ENCODE measurements at places on chromosomes 4 and X.
A peak's percentile ranks its signal among the peaks of the same experiment; 100 is the strongest.

DNA sequence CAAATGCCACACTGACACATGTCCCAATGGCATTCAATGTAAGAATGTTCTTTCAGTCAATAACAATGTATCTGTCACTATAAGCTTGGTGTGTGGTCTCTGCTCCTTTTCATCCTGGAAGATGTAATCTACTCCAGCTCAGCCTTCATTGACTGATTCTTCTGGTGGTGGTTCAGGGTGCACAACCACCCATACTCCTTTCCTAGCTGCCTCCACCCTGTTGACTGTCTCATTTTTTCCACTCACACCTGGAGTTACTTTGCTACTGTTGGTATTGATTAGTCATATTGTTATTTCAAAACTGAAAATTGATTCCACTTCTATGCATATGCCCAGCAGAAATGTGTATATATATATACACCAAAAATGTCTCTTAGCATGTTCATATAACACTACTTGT is 140.5 kb downstream of the ASB9 start:
- DNase-seq, result no peak

DNA sequence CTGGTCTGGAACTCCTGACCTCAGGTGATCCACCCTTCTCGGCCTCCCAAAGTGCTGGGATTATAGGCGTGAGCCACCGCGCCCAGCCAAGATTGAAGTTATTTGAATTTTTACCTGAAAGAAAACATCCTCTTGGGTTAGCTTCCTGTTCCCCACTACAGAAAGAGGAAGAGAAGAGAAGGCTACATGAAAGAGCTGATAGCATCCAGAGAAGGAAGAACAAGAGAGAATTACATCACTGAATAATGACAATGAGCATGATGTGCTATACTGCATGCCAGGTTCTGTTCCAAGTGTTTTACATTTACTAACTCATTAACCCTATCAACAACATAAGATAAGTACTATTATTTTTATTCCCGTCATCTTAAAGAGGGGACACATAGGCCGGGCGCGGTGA is 11.5 kb upstream of the TBC1D1 start:
- DNase-seq, result no peak

DNA sequence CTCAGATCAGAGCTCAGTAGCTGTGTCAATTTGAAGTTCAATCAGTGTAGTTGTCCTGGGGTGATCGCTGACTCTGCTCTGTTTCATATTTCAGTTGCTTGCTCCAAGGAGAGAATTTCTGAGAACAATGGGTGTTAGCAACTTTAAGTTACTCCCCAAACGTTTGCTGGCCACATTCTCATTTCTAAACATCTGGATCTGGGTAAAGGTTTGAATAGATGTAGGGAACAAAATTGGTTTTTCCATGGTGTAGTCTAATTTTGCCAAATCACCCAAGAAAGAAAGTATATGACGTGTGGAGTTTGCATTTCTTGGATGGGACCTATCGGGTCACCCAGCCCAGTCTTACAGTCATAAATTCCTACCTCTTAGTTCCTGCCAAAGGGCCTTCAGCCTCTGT is 103.7 kb downstream of the AKAP4 start:
- no peak for DNase-seq

- DNase-seq, result no peak
Measured at GRCh38 chrX:110877326-110877725, 81.7 kb upstream of the CHRDL1 start.

GRCh38 chr4:110781944-110782343 is 159.1 kb upstream of the PITX2 start:
- no peak for DNase-seq

DNA sequence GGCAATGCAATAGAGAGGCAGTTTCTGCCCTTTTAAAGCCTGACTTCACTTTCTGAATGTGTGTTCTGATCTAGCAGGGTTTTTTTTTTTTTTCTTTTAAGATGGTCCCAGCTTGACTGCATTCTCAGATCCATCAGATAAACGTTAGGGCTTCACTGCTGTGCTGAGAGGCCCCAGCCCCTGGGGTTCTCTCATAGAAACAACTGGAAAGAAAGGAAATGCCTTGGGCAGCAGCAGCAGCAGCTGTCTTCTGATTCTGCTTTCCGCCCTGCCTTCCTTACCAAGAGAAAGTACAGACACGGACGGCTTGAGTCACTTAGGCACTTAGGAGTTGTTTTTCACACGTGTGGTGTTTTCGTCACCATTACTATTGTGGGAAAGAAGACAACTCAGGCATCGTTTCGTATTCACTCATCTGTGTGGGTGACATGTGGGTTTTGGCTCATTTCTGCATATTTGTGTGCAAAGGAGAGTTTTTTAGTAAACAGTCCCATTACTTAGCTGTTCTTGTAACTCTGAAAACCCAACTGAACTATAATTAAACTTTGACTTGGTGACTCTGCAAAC is 172.0 kb downstream of the PTTG2 start:
- peak; percentile 96 for DNase-seq

DNA sequence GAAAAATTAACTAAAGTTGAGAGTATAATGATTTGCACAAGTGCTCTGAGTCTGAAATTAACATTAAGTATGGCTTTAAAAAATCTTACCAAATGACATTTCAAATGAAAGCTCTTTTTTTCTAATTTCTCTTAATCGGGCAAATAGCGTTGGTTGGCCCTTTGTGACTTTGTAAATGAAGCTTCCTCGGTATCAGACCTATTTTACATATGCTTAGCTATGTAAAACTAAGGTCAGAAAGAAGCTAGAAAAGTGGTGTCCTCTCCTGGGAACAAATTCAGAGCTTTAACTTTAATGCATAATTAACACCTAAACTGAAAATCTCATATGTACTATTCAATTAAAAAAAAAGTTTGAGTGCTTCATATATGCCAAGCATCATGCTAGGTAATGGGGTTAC is 62.7 kb downstream of the N4BP2 start:
- DNase-seq, result no peak

- no peak for DNase-seq
Measured at GRCh38 chr4:145199051-145199716, 18.8 kb upstream of the OTUD4 start.

DNA sequence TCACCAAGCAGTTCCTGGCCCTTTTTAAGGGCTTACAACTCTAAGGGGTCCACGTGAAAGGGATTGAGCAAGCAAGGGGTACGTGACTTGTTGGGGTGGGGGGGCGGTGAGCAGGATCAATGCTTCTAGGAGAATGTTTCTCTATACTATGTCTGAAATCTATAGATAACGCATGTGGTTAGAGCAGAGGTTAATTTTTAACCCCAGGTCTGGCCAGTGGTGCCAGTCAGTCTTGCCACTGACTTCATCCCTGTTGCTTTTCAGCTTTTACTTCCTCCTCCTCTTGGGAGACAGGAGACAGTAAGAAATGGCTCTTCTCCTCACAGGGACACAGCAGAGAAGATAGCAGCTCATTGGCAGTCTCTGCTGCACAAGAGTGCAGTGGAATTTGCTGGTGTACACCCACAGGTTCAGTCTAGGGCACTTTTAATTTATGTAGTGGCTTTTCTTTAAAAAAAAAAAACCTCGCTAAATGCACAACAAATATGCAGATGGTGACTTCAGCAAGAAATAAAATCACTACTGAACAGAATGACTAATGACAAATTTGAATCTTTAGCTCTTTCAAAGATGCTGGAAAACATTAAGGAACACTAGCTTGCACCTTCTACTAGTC is 190.5 kb downstream of the CCNG2 start:
- no peak for DNase-seq

DNA sequence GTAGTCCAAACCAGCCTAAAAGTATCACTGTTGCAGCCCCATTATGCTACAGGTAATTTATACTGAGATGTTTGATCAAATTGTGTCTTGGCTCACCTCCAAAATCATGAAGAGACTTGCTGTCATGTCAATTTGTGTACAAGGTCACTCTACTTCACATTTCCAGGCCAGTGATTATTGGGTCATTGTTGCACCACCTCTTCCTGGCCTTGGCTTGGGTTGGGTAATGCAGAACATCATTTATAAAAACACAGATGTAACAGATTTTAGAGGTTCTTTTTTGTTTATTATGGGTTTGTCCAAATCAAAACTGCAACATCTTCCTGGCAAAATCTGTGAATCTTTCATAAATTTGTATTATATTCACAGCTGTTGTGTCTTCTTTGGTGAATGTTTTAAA is 459.5 kb downstream of the ANKRD50 start:
- no peak for DNase-seq

DNA sequence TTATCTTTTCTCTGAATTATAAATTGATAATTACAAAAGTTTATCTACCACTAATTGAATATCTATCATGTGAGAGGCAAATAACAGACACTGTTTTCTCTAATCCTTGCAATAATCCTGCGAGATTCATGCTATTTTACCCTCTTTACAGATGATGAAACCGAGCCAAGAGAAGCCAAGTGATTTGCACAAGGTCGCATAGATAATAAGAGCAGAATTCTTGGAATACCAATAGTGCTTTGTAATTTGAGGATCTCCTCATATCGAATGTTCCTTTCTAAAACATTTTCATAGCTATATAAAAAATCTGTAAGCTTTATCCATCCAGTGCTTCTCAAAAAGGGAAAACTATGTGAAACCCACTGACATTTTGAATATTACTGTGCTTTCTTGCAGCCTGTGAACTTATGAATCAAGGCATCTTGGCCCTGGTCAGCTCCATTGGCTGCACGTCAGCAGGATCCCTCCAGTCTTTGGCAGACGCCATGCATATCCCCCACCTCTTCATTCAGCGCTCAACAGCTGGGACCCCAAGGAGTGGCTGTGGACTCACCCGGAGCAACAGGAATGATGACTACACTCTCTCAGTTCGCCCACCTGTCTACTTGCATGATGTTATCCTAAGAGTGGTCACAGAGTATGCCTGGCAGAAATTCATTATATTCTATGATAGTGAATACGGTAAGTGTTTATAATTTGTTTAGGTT is 743.8 kb upstream of the ATOH1 start:
- DNase-seq, result no peak

- no peak for DNase-seq
Measured at GRCh38 chrX:30364229-30364628, 55.0 kb upstream of the NR0B1 start.

DNA sequence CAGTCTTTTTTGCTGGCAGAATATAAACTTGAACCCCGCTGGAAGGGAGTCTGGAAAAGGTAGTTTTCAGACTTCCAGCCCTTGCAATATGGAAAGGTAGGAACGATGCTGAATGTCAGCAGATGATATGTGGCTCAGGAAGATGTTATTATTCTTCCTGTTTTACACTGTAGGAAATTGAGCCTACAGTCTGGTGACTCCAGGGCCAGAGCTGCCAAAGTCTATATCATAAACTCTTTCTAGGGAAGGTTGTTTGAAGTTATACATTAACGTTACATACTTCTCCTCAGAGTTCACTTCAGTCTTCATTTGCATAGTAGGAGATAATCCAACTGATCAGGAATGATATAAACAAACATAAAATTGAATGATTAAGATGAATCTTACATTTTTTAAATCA is 141.3 kb downstream of the FAT4 start:
- no peak for DNase-seq
